Cardiac fibroblast (primary cell): ENCODE measurements at places on chromosomes 7 and 10.

- peak; percentile 85 for DNase-seq
These were observed 26.0 kb downstream of the ASB4 start for GRCh38 chr7:95511716-95512260.

- DNase-seq = peak; percentile 5
These were observed 231.1 kb downstream of the GPR158 start for GRCh38 chr10:25405871-25406270.

DNA sequence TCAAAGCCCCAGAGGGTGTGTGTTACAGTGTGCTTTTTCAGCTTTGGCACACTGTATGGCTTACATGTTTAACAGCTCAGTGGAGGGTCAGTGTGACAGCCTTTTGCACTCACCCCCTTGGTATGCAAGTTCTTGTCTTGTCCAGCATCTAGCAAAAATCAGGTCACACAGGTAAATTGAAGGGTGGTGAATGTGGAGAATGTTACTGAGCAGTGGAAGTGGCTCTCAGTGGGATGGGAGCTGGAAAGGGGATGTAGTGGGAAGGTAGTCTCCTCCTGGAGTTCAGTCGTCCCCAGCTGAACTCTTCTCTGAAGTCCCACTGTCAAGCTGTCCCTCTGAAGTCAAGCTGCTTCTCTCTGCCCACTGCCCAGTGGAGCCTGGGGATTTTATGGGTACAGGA lies 21.0 kb upstream of the C10orf90 start:
- DNase-seq = no peak

DNA sequence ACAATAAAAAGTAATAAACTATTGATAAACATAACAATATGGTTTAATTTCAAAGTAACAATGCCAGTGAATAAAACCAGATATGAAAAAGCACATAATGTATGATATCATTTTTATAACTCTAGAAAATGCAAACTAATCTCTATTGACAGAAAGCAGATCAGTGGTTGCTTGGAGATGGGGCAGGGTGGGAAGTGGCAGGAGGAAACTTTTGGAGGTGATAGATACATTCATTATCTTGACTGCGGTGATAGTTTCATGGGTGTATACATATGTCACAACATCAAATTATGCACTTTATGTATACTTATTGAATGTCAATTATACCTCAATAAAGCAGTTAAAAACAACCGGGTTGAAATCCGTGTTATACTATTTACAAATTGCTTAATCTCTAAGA lies 16.0 kb upstream of the C1GALT1 start:
- DNase-seq = no peak

DNA sequence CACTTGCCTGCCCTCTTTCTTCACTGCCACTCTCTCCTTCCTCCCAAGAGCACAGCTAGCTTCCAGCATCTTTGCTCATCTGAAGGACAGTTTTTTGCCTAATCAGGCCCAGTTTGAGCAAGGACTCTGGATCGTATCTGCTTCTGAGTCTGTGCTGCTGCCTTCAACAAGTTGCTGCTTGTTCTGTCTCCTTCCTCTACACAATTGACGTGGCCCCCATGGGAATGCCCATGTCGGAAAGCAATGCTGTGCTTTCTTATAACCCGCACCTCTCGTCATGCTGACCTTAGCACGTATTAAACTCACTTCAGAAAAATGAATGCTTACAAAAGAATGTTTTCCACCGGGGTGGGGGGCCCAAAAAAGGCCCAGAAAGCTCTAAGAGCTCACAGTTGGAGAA lies 324.7 kb upstream of the C7orf33 start:
- DNase-seq = no peak

- DNase-seq = peak; percentile 28
These were observed 110.2 kb downstream of the LARP4B start for GRCh38 chr10:821322-821721.

DNA sequence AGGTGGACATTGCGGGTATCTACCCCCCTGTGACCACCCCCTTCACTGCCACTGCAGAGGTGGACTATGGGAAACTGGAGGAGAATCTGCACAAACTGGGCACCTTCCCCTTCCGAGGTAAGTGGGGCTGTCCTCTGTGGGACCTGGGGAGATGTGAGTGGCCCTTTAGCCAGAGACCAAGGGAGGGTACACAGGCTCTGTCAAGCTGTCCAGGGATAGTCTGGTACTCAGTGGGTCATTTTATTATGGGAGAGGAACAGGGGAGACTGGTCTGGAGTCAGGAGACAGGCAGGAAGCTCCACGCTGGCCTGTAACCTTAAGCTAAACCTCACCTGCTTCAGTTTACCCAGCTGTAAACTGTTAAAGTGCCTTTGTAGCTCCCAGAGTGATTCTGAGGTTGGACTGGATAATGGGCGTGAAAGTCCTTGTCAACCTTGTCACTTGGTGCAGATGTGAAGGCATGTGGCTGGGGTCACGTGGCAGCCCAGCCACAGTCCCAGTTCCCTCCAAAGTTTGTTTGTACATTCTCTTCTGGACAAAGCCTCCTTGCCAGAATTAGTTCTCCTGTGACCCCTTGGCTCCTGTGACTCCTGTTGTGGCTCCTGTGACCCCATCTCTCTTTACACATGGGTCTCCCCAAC lies 729 bp downstream of the HOGA1 start:
- no peak for DNase-seq

DNA sequence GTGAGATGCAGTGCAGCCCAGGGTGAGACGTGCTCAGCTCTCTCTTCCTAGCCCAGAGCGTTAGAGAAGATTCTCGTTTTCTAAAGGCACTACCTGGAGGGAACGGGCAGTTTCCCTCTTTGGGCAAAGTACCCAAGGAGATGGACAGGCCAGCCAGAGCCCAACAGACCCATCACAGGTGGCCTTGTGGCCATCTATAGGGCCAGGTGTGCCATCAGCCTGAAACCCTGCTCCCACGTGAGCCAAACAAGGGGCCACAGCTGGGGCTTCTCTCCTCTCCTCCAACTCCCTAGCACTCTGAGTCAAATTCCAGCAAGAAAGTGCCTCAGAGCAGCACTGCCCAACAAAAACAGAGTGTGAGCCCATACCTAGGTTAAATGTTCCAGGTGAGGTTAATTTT lies 22.3 kb downstream of the CHST15 start:
- DNase-seq = no peak

GRCh38 chr7:151425670-151426440 lies 14.1 kb downstream of the CRYGN start:
- peak; percentile 76 for DNase-seq

GRCh38 chr10:113259576-113260226 lies 293.2 kb upstream of the HABP2 start:
- DNase-seq = no peak

GRCh38 chr10:82251222-82251906 lies 376.4 kb downstream of the NRG3 start:
- DNase-seq = no peak

GRCh38 chr7:106757846-106758245 lies 96.9 kb upstream of the CCDC71L start:
- peak; percentile 47 for DNase-seq

DNA sequence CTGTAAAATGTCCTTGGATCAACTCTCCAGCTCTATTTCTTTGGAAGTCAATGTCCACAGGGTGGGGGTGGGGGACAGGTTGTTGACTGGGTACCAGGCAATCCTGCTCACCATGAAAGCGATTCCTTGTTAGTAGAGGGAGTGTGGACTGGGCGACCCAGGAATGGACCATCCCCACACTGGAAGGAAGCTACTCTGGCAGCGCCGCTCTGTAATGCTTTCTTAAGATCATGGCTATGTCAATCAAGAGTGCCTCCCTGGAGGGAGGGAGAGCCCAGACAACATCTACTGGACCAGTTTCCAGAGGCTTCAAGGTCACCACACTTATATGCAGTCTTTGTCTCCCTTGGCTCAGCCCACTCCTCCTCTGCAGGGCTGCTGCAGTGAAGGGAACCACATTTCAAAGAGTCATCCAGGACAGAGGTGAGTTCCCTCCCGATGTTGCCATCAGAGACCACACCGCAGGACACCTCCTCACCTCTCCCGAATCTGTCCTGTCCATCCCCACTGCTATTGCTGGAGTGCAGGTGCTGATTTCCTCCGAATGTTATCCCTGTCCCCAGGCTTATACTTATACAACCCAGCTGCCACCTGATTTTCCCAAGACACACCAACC lies 6.9 kb downstream of the GIMAP5 start:
- no peak for DNase-seq
